Eye (tissue), 1 donor: ENCODE measurements at places on chromosomes 7 and 10.
A peak's percentile ranks its signal among the peaks of the same experiment; 100 is the strongest.

GRCh38 chr10:126787201-126787600 lies 116.7 kb upstream of the C10orf90 start:
- DNase-seq, result no peak

DNA sequence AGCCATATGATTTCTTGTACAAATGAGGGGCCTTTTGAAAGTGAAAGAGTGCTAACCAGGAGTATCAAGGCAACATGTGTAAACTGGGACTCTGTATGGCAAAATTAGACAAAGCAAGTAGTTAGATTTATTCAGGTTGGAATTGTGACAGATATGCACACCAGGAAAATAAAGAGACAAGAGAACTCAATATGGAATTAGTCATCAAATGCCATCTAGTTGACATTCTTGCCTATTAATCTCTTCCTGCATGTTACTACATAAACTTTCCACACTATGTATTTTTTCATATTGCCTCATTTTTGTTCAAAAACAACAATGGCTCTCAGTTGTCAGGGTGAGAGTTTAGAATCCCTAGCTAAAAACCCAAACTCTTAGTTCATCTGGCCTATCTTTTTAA lies 799.0 kb downstream of the NRG3 start:
- no peak for DNase-seq

DNA sequence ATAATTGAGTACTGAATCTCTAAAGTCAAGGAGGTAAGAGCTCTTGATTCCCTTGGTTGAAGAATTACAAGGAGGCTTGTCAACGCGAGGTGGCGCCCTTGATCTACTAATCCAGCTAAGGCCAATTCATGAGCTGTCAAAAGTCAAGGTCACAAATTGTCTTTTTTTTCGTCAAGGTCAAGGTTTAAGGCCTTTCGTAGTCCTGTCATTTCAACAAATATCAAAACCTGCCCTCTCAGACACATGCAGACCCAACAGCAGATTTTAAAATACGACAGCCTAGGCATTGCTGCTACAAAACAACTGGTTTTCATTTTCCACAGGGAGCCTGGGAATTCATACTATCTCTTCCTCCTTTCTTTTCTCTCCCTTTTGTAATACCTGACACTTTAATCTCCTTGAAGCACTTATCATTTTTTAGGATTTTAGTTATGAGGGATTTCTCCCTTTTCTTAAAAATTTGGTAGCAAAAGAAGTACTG lies 3.6 kb downstream of the HOXA13 start:
- DNase-seq, result peak; percentile 94

DNA sequence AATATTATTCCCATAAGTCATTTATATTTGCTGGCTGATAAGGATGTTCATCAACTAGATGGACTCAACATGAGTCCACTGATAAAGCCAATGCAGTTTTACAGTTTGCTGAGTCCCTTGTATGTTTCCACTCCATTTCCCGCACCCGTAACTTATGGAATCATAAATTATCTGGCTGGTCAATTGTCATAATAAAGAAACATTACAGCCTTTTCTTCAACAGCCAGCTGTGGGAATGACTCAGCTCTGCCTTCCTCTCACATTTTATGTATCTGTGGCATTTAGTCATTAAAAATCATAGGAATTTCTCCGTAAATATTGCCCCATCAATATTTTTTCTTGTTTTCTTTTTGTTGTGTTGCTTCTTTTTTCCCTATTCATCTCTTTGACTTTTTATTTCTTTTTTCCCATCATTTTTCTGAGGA lies 22.3 kb upstream of the TMEM26 start:
- DNase-seq, result no peak

- DNase-seq, result no peak
Measured at GRCh38 chr10:93445978-93446720, 36.0 kb downstream of the MYOF start.

DNA sequence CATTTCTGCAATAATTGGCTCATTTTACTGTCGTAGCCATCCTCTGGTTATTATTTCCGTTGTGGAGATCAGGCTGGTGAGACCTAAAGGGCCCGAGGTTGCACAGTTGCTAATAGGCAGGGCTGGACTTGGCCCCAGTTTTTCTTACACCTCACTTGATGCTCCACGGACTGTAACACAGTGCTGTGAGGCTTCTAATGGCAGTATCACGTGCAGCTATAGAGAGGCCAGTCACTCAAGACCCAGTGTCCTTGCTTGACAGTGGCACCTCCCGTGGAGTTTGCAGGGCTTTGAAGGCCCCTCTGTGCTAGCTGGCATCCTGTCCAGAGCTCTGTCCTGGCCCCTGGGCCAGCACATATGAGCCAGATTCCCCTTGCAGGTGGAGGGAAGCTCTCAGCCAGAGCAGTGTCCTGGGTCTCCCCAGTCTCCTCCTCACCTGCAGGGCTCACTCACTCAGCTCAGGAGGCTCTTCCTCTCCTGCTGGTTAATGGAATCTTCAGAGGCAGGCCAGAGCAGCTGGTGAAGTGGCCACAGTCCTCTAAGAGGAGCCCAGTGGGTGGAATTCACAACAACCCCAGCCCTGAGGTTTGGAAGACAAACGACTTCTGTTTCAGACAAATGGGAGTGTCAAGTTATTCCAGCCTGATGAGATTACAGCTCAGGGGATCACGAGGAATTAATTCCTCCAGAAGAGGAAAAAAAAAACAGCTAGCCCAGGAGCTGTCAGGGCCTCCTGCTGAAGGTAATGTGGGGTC lies 114.2 kb upstream of the FAM180A start:
- peak; percentile 51 for DNase-seq

GRCh38 chr10:1109795-1110673 lies 53.8 kb downstream of the WDR37 start:
- DNase-seq, result peak; percentile 80
